Right renal cortex interstitium (tissue), 3 donors: ENCODE measurements at places on chromosomes 2 and 18.

DNA sequence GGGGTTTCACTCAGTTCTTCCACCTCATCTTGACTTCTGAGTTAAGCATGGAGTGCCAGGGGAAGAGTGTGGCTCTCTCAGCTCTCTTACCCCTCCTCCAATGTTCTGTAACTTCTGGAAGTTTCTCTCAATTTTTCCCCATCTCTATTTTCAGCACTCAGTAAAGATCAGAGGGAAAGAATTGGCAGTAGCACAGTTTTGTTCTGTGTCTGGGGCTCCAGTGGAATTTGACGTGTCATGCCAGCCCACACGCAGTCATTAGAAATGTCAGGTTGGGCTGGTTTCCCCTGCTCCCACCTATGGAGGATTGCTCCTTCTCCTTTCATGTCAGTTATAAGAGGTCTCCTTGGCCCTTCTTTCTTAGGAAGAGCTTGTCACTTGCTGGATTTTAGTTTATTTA lies 104.6 kb upstream of the COL3A1 start:
- DNase-seq, result no peak

DNA sequence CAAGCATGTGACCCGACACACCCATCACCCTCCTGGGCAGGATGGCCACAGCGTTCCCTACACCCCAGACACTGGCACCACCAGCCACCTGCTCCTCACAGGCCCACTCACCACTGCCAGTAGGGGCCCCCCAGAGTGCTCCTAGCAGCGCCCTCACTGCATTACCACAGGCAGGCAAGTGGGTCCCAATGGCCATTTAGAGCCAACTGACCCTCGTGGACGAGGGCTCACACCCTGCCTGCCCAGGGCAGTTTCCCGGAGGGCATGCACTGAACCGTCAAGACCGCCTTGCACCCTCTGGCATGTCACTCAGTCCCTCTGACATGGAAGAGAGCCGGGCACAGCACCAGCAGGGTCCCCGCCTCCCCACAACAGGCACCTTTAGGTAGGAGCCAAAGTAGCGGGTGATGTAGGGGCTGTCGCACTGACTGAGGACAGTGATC lies 7.3 kb downstream of the STK25 start:
- DNase-seq, result no peak

DNA sequence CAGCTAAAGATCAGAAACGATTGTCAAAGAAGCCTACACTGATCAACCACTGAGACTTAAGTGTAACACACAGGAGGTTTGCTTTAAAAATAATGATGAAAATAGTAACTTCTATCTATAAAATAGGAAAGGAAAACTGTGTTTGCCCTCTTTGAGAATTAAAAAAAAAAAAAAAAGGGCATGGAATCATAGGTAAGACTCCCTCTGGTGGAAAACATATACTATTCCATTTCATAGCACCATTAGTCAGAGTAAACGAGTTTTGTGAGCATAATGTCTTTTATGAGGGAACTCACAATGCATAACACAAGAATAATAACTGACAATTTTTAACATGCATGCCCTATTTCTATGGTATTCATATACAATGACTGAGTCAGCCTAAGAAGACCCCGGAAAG lies 36.3 kb downstream of the SLC35F5 start:
- DNase-seq, result no peak

DNA sequence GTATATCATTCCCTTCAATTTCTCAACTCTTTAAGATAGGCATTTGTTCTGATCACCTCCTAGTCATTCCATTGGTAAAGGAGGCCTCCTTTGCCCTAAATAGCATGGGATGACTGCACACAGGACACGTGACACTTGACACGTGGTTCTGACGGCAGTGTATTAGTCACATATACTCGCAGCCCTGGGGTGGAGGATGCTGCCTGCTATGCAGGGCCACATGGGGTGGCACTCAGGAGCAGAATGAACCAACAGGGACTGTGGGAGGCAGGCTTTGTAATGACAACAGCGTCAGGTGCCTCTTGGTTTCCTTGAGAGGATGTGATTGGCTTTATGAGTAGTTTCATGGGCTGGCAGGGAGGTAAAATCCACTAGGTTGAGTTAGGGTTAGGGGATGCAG lies 9.3 kb upstream of the KCNS3 start:
- DNase-seq, result no peak

DNA sequence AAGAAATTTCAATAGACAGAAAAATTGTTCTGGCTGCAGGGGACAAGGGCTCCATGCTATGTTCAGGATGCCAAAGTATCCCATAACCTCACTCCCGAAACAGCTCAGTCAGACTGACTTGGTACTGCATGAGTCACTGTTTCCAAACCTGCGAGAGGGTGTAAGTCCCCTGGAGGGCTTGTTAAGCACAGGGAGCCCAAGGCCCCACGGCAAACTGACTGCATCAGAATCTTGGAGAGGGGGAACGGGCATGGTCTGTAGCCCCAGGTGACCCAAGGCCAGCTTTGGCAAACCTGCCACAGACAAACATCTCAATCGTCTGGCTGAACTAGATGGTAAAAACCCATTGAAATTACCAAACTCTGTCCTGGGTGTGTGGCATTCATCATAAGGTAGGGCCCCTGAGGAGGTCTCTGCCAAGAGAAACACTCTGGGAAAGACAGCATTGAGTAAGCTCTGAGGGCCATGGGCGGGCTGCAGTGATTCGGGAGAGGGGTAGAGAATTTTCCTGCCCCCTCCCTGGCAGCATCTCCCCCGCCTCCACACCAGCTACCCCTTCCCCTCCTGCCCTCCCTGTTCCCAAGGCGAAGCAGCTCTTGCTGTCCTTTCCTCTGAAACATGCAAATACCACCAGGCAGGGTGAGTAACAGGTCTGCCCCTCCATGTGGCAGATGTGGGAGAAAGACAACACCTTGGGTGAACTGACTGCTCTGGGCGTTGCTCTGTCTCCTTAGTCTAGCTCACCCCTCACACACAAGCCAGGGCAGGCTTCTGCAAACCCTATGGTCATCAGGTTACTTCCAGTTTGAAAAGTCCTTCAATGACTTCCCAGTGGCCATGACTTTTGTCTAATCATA lies 274.7 kb upstream of the SIX2 start:
- no peak for DNase-seq

GRCh38 chr2:96556441-96557330 lies 20.1 kb downstream of the ARID5A start:
- no peak for DNase-seq

- DNase-seq, result no peak
Observed at GRCh38 chr2:46119453-46119852, 177.8 kb upstream of the EPAS1 start.

GRCh38 chr18:35441857-35442595 lies 55.7 kb downstream of the INO80C start:
- no peak for DNase-seq

DNA sequence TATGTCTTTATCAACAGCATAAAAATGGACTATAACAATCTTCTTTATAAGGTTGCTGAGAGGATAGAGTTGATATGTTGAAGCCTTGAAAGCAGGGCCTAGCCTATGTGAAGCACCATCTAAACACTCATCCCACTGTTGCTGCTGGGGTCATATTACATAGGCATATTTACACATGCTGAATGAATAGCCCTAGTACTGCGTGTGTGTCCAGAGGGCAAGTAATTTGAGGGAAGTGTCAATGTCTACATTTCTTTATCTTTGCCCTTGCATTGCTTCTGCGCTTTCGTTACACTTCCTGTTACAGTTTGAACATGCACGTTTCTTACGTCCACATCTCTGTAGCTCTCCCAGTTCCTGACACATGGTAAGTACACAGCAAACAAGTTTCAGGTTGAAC lies 280.3 kb upstream of the ATP5MC3 start:
- no peak for DNase-seq

GRCh38 chr2:21299411-21299810 lies 175.6 kb downstream of the TDRD15 start:
- no peak for DNase-seq

DNA sequence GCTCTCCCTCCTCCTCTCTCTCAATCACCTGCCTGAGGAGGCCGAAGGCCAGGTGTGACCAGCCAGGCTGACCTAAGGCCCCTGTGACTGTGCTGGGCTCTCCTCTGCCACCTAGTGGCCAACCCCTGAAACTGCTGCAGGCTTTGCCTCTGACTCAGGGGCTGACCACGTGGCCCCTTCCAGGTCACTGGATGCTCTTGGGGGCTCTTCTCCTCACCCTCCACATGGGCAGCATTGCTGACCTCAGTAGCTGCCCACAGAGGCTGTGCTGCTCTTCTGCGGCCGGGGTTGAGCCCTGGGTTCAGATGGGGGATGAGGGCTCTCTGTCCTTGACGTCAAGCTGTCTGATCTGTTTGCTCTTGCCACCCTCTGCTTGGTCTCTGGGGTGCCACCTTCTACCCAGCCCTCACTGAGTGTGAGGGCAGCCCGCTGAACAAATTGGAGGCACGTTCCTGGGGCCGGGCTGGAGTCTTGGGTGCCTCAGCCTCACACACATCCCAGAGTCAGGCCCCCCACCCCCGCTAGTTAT lies 122.7 kb downstream of the TWIST2 start:
- no peak for DNase-seq

DNA sequence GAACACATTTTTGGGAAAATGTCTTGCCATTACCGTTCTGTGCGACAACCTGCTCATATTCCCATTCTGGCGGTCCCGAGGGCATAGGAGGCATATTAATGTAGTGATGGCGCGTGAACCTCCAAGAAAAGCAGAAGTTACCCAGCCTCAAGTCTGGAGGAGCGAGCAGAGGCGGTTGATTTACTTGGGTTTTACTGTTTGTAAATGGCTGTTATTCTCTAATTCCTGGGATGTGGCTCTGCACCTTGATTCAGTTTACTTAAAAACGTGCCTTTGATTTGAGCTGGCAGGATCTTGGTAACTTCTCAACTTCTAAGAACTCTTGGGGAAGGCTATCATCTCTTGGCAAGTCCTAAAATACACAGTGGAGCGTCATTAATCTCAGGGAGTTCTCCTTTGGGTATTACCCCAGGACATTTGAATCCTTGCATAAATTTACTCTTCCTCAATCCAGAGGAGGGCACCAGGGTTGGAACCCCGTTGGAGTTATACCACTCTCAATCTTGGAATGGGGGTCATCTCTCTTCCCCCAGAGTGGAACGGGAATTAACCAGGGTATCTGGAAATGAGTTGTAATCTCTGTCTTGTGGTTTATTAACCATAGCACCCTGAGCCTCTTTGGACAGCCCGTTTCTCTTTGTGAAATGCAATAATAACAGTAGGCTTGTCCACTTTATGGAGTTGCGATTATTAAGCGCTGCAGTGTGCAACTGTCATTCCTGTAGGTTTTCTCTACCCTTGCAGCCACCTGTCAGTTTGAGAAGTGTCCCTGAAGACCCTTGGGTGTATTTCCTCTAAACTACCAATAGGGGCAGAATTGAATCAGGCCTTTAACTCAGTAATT lies 2.1 kb downstream of the HK2 start:
- DNase-seq, result no peak

DNA sequence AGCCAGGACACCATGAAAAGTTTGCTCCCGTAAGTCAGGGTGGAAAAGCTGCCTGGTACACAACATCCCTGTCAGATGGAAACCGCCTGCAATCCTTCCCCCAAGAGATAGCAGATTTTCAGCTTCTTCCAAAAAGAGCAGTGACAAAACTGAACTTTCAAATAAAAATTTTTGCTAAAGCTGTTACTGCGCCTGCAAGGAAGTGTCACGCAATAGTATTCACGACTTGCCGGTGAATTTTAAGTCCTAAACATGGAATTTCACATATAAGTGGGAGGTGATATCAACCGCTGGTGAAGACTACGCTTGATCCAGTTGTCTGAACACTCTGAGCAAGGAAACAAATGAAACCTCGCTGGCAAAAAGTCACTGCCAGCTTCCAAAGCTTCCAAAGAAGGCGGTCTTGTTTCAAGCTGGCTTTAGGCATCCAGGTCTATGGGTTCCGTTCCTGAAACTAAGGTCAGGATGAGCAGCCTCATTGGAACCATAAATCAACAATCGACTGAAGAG lies 2.8 kb downstream of the COL6A3 start:
- DNase-seq, result no peak

DNA sequence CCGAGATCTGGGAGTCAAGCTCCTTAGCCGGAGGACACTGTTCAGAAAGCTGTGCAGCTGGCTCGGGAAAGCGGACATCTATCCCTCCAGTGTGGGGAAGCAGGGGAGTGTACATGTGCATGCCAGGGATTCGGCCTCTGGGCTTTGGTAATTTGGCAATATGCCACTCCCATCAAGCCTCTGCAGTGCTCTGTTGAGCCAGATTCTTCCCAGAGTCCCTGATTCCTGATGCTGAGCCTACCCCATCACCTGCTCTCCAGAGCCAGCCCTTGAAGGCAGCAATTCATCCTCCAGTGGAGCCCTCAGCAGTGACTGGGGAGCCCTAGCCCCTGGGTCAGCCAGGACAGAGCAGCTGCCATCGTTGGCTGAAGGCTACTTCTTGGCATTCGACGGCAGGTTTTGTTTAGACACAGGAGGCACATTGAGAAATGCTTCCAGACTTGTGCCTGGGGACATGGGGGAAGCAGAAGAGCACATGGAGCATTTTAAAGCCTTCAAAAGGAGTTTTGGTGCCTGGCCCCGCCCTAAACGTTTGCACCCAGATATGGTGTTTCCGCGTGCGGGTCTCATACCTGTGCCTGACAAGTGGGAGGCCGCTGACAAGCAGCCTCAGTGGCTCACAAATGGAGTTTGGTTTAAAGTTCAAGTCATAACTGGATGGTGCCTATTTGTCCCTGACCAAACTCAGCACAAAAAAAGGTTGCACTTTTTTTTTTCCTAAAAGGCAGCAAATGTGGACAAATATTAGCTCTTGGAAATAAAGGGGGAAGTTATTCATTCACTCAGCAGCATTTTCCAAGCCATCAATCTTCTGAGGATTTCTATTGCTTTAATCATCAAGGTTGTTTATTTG lies 272.8 kb downstream of the CYRIA start:
- no peak for DNase-seq

DNA sequence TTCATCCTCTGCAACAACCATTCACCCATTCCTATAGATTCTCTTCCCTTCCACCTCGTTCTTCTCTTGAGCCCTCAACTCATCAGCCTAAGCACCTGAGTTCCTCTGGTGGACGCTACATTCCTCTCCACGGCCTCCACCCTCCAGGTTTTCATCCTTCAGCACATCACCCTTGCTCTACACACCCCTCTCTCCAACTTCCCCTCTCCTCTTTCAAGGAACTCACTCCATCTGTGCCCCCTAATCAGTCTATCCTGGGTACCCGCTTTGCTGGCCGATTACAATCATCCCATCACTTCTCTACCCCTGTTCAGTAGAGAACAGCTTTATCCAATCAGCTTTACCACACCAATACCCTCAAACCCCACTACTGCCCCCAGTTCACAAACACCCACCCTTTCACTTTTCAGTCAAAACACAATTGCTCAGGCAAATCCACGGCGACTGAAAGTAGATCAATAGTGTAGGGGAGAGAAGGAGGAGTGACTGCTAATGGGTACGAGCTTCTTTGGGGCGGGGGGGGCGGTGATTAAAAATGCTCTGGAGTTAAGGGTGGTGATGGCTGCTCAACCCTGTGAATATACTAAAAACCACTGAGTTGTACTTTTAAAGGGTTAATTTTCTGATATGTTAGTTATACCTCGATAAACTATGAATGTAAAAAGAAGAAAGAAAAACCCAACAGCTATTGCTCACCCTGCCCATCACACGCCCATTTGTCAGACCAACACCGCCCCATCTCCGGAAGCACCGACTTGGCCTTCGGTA lies 857 bp downstream of the DYM start:
- no peak for DNase-seq
